ENCODE measurements at places on chromosomes 2 and 18.

DNA sequence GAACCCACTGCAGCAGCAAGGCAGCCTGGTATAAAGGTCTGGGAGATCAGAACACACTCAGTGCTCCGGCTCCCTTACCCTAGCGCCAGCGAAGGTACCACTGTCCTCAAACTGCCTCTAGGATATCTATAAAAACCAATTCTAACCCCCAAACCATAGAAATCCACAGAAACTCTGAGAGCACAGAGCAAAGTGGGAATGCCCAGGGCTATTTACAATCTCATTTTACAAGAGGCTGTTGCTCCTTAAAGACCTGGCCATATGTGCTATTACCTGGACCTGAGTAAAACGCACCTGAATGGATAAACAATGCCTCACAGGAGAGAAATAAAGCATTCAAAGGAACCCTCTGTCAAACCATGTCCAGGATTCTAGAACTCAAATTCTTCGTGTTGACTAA lies 4.3 kb downstream of the STK39 start:
- no peak for DNase-seq

DNA sequence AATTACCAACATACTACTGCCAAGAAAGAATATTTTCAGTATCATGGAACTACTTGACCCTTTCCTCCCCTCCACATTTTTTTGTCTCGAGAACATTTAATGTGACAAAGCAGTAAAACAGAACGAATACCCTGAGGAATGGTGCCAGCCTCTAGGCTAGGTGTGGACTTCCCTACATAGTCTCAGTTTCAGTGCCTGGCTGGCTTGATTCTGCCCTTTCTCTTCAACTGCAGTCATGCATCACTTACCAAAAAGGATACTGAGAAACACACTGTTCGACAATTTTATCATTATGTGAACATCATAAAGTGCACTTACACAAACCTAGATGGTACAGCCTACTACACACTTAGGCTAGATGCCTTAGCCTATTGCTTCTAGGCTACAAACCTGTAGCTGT lies 305.3 kb upstream of the HNRNPA3 start:
- DNase-seq = no peak

- DNase-seq = peak; percentile 29
Observed at GRCh38 chr2:74763962-74764428, 69.9 kb upstream of the HK2 start.

GRCh38 chr2:233422050-233422639 lies 67.9 kb downstream of the DGKD start:
- DNase-seq = peak; percentile 44

DNA sequence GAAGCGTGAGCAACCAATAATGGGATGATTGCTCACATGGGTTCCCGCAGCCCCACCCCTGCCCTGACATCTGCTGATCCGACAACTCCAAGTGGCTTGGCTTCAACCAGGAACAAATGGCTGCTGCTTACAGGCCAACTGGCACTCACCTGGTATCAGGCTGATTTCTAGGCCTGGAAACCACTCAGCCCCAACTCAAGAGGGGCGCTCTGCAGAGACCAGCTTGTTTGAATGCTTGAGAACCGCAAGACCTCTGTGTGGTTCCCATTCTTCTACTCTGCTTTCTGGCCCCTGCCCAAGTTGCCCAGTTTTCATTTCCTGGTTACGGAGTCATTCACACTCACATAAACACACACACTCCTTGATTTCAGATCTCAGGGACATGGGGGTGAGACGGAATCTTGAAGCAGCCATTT lies 52.0 kb downstream of the TNP1 start:
- no peak for DNase-seq

GRCh38 chr2:62713837-62714236 lies 8.3 kb downstream of the EHBP1 start:
- no peak for DNase-seq

DNA sequence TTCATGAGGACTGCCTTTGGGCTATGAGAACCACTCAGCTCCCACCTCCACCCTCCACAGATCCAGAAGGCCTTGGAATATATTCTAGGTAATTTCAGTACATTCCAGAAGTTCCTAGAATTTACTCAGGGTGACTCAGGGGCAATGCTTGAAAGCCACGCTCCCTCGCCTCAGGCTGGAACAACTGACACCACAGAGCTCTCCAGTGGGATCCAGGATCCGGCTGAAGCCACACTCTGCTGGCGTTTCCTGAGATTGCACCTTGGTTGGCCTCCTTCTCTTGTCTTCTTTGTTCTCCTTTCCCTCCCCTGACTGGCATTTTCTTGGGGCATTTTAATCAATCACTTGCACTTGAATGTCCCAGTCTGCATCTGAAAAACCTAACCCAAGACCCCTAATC lies 92.6 kb upstream of the KCNE4 start:
- DNase-seq = no peak

GRCh38 chr2:149134335-149134923 lies 95.9 kb downstream of the LYPD6B start:
- no peak for DNase-seq

- DNase-seq = no peak
Observed at GRCh38 chr2:10700078-10700803, 10.5 kb upstream of the NOL10 start.

All from testis (tissue), 5 donors.